ENCODE measurements at places on chromosomes 16 and 17.

DNA sequence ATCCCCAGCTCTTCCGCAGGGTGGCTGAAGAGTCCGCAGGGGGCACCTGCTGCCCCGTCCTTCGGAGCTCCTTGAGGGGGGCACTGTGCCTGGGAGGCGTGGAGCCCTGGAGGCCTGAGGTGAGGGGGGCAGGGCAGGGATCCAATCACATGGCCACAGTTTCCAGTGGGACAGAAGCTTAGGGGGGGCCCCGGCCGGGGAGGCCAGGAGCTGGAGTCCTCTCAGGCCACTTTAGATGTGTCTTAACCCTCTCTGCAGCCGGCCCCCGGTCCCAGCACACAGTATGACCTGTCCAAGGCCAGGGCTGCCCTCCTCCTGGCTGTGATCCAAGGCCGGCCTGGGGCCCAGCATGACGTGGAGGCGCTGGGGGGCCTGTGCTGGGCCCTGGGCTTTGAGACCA, 10.8 kb downstream of the ZNF213 start:
- DNase-seq: no peak

GRCh38 chr17:50260501-50260911, 13.8 kb upstream of the TMEM92 start:
- DNase-seq: no peak

DNA sequence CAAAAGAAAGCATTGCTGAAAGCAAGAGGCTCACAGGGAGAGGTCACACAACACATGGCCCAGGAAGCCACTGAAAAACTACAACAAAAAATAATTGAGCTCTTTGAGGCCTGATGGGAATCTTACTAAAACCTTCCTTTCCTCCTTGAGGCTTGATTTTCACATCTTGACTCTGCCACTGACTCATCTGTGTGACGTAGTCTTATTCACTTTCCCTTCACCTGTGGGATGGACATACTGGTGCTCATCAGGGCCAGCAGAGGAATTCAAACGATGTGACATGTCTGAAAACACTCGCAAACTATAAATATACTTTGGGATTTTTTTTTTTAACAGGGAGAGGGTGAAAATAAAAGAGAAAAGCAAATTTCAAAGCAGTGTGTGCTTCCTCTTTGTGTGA, 78.3 kb upstream of the ASIC2 start:
- DNase-seq: no peak

- no peak for DNase-seq
These were observed 1.6 kb downstream of the SEZ6 start for GRCh38 chr17:29004081-29004692.

DNA sequence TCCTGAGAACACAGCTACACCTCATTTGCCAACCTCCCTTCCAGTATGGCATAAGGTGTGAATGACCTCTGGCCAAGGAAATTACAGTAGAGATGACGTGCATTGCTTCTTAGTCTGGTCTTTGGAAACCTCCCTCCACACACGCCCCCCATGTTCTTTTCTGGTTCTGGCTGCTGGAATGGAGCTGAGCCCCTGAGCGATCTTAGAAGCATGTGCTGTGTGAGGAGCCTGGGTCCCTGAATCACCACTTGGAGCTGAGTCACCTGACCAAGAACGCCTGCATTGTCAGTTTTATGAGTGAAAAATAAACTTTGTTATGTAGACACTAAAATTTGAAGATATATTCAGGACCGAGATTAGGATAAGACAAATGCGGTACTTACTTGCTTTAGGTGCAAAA, 51.4 kb downstream of the HS3ST3A1 start:
- DNase-seq: no peak

All from iPS DF 6.9 (cell line).